ENCODE measurements at places on chromosomes 7 and 10.

DNA sequence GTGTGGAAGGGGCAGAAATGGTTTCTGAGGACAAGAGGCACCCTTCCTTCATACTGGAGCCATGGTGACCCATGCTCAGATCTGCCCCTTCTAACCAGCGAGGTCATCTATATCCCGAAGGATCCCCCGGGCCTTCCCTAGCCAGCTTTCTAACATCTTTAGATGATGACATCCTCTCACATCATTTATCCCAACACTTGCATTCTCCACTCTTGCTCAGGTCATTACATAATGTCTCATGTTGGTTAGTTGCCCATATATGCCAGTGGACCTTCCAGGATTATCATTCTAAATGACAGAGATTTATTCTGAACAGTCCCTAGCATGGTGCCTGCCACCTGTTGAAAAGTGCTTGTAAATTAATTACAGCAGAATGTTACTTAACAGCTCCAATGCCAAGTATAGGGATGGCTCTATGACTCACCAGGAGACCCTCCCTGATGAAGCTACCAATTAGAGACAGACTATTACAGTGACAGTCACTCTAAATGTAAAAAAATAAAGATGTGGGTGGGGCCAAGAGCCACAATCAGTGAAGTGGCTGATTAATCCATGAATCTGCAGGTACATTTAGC lies 22.6 kb upstream of the ABLIM1 start:
- no peak for DNase-seq

- DNase-seq, result no peak
Observed at GRCh38 chr10:112701878-112702255, 248.2 kb upstream of the TCF7L2 start.

DNA sequence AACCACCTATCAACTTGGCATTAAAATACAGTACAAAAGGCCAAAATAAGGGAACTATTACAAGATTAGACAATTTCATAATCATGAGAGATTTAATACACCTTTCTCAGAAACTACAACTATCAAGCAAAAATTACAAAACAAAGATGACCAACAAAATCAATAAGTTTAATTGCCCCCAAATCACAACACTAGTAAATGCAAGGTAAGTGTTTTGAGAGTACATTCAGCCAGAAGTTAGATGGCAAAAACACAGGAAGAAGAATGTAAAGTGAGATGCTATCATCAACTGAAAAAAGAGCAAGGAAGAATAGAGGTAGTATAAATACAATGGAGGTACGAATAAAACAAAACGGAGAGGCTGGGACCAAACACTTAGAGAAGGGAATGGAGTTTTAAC lies 3.2 kb downstream of the PNPLA8 start:
- no peak for DNase-seq

DNA sequence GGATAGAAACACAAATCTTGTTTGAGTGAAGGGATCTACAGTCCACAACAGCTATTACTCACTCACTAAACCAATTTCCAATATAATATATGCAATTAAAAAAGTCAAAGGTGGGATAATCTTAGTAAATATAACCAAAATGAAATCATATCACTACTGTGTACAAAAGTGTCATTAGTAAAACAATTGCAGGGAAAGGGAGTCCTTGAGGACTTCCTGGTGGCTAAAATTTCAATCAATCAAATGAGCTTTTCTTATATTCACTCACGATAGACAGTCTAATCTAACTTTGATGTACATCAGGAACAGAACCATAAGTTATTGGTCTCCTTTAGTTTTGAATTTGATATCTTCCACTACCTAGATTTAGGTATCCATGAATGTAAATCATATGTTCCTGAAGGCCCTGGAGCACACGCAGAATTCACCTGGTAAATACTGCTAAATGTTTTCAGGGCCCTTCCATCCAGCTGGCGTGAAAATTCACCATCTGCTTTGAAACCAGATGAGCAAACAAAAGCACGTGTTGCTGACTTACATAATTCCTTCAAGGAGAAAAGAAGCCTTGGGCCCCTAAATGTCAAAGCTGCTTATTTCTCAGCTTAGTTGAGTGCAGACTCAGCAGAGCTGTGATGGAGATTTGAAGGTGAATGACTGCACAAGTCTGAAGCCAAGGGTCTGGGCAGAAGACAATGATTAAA lies 159.3 kb upstream of the TMEM196 start:
- no peak for DNase-seq

DNA sequence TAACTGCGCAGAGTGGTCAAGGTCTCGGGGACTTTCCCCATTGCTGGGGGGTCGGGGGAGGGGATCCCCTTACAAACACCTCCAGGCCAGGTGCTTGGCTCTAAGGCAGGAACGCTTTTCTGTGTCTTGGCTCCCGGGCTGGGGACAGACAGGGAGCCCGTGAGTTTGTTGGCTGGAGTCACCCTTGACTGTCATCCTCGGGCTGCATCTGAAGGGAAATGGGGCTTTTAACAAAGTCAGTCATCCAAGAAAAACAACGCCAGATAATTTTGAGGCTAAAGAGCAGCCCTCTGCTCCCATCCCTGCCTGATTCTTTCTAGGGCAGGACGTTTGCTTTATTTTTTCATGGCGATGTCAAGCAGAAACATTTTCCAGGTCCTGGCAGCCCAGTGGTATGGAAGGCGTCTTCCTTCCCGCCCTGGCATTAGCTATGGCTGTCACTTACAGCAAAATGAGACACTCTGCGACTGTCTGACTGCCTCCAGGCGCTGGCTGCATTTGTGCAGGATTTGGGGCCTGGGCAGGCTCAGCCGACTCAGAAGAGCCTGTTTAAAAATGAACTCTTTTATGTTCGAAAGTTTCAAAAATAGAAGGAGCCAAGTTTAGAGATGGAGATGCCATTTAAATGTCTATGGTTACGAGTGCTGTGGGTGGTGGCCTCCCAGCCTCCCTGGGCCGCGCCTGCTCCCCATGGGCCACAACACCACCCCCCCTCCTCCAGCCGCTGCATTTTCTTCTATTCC lies 54.7 kb upstream of the TNS3 start:
- no peak for DNase-seq

- DNase-seq, result peak; percentile 50
Observed at GRCh38 chr7:140326116-140326928, 72.0 kb downstream of the SLC37A3 start.

- no peak for DNase-seq
Observed at GRCh38 chr10:98589691-98590090, 143.0 kb upstream of the HPS1 start.

DNA sequence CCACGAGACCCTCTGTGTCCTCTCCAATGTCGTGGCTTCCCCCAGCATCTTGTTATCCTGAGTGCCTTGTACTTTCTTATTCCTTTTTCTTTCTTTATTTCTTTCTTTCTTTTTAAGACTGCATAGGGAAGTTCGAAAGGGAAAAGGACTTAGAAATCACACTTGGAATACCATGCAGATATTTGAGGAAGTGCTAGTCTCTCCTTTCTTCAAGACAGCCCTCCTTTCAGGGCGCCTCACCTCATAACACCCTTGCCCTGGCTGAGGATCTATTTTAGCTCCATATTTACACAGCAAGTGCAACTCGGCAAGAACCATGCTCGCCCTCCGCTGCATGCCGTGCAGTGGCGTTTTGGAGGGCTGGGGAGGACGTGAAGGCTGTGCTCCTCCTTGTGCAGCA lies 232.3 kb upstream of the GLI3 start:
- DNase-seq, result no peak

DNA sequence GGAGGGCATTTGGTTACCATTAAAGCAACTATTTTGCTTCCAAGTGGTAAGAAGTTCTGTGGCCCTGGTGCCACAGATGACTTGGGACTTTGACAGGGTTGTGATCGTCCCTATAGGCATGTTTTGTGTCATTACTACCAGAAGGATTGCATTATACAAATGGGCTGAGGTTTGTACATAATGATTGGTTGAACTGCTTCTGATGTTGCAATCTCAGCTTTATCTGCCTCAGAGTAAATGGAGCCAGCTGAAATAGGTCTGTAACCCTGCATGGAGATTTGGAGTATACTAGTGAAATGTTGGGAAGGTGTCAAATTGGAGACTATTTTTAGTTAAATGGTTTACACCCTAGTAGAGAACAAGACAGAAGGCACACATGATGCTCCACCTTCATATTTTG lies 46.1 kb upstream of the SEPTIN7 start:
- DNase-seq, result no peak

- DNase-seq, result no peak
Observed at GRCh38 chr7:100044718-100045117, 4.9 kb upstream of the ZSCAN21 start.

GRCh38 chr10:2933519-2933918 lies 133.8 kb upstream of the PFKP start:
- DNase-seq, result no peak

- DNase-seq, result no peak
Observed at GRCh38 chr7:107783648-107784047, 19.4 kb downstream of the SLC26A3 start.

- DNase-seq, result no peak
Observed at GRCh38 chr10:60801522-60801921, 23.2 kb downstream of the CDK1 start.

DNA sequence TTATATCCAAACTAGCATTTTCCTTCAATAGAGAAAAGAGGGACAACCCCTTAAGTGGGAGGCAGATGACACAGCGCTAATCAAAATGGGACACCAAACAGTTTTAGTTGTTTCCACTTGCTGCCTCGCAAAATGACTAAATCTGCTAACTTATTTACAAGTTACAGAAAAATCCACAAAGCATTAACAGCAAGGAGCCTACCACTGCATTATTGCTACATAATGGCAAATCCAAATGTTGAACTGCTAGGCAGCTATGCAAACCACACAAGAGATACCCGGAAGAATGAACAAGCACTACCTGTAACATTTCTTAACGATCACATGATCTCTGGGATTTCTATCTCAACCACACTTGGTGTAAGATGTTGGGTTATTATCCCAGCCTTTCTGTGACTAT lies 96.7 kb downstream of the SFMBT2 start:
- DNase-seq, result no peak

GRCh38 chr7:41820111-41820671 lies 117.3 kb upstream of the INHBA start:
- no peak for DNase-seq

DNA sequence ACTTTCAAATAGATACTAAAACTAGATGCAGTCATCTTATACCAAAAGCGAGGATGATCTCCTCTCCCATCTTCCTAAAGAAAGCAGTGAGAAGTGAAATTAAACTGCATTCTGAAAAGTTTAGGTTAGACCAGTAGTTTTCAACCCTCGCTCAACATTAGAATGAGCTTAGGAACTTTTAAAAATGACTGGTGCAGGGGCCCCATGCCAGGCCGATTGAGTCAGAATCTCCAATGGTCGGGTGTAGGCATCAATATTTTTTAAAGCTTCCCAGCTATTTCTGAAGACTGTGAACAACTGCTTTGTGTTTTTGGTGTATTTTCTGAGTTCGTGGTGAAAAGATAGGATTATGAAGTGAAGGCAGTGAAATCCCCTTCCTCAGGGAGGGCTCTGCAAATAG lies 146.0 kb downstream of the VTI1A start:
- no peak for DNase-seq

- DNase-seq, result no peak
Observed at GRCh38 chr7:134371536-134371935, 54.8 kb upstream of the SLC35B4 start.

- no peak for DNase-seq
Observed at GRCh38 chr7:20738518-20739481, 47.9 kb downstream of the SP8 start.

DNA sequence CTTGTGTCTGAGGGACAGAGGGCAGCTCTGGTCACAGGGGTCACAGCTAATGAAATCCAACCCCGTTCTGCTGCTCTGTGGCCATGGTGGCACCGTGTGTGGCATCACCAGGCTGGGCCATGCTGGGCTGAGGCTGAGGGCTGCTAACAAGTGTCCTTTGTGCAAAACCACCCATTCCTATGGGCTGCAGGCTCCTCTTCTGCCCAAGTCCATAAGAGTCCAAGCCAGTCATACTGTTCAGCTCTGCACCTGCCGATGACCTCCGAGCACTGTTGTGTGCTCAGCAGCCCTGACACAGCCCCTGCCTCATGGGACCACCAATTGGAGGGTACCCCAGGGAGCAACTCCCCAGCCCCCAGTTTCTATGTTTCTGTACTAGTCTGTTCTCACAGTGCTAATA lies 133.1 kb downstream of the WDR11 start:
- no peak for DNase-seq

- no peak for DNase-seq
Observed at GRCh38 chr10:591646-592045, 97.8 kb downstream of the DIP2C start.

DNA sequence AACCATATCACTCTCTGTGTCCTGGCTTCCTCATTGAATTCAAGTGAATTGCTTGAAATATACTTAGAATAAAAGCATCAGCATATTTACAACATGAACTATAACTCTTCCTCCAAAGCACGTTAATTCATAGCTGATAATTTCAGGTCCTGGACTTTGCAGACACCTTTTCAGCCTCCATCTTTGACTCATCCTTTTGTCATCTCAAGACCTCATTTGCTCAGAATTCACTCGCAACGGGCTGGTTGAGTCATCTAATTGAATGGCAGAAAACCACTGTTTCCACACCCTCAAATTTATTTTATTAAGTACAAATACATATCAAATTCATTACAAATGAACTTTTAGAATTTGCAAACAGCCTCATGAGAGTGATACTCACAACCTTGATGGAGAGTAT lies 545.7 kb downstream of the GATA3 start:
- DNase-seq, result no peak

- no peak for DNase-seq
Observed at GRCh38 chr10:12954866-12955265, 46.6 kb downstream of the CCDC3 start.

DNA sequence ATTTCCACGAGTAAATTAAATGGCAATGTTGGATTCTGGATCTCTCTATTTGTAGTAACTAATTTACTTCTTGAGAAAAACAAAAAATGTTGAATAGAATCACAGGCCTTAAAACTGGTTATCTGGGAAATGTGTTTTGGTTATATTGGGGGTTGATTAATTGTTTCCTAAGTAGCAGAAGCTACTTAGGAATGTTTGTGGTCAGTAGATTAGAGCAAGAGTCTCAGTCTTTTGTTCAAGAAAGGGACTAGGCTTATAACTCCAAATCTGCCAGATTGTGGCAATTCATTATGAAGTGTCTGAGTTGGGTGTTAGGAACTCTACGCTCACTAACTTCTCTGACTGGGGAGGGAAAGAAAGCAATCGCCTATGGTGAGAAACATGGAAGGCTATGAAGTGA lies 244.3 kb upstream of the PHYHIPL start:
- DNase-seq, result no peak

DNA sequence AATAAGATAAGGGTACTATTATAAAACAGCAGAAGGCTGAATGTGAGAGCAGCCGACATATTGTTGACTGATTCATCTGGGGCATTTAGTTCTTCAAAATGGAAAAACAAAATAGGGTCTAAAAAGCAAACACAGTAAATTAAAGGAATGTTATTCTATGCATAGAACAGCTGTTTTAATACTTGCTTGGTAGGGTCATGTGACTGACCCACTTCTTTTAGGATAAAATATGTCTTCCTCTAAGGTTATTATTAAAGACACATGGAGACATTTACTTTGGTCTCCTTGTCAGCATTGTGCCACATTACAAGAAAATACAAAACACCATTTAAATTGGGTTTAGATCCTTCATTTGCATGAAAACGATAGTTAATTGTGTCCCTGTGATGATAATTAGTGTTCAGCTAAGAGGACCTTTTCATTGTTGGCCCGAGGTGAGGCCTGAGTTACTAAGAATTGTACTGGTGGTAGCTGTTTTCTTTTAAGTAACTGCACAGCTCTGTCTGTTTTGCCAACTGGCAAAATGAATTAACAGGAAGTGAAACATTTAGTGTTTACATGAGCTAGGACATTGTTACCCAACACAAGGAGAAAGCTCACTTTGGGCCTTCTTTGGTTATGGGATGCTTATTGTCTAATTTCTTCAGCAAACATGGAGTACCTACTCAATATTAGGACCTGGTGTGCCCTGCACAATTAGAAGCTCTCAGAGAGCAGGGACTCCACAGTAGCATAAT lies 764.4 kb downstream of the LRMDA start:
- DNase-seq, result no peak
